ENCODE measurements at places on chromosomes 1 and 21.

- DNase-seq, result no peak
Observed at GRCh38 chr21:14569026-14569621, 23.0 kb upstream of the SAMSN1 start.

DNA sequence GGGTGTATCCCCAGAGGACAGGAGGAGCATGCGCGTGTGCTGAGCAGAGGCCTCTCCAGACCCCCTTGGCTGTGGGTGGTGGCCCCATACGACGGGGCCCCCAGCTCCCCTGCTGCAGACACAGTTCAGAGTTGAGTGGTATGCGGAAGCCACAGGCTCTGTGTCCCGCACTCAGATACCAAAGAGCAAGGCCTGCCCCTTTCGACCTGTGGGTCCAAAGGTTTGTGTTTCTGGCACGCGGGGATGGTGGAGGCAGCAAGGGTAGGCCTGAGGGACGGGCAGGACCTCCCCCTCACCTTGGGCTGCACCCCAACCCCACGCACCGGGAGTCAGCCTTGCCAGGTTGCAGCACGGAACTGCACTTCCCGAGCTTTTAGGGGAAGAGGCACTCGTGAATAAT lies at the start of gene KCNAB2:
TSS of gene KCNAB2 (plus strand) at position 328 of the 400 bp plus-strand sequence. CDS start 5,649 bp downstream, outside the sequence.
- DNase-seq, result no peak

GRCh38 chr1:230913496-230913895 lies 45.2 kb upstream of the C1orf198 start:
- DNase-seq, result no peak

GRCh38 chr1:9422321-9422720 lies 116.9 kb upstream of the SLC25A33 start:
- no peak for DNase-seq

DNA sequence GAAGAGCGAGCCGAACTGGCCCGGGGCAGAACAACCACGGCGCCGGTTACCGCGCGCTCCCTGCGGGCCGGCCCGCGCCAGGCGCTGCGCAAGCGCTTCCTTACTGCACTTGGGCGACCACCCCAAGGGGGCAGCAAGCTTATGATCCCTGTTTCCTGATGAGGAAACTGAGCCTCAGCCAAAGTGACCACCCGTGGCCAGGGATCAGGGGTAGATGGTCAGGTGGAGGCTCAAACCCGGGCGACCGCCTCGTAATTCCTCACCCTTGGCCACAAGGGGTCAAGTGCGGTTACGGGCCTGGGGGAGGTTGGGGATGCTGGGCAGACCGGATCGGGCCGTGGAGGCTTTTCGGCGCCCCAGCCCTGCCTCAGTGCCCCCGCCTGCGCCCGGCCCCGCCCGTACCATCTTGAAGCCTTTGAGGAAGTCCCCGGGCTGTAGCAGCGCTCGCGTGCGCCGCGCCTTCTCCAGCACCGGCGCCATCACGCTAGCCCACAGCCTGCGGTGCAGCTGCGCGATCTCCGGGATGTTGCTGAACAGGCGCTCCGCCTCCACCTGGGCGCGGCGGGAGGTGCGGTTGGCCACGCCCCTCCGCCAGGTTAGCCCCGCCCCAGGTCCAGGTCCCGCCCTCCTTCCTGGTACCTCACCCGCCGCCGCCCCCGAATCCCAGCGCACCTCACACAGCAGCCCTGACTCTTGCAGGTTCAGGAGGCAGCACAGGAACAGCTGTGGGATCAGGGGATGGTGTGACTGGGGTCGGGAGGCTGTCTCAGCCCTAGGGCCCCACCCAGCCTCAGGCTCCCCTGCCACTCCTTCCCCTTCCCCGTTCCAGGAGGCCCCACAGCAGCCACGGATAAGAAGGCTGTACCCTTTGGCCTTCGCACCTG lies 5.4 kb upstream of the TNFRSF25 start:
- no peak for DNase-seq

All from Karpas-422 (cell line).